Cerebellar cortex (tissue), 1 donor: ENCODE measurements at places on chromosomes 11 and 22.

DNA sequence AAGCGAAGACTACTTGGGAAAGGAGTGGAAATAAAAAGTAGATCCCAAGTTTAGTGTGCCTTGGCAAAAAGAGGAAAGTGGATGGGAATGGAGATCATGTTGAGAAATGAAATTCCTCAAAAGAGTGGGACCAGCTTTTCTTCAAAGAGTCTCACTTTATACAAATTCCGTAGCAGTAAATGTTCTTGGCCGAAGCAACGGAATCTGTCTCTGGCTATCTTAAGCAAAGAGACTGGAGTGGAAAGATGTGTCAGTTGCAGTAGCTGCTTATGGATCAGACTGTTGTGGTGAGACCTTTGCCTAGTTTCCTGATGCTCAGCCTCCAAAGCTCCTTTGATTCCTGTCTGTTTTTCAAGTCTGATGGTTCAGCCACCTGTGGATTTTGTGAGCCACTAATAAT lies 73.6 kb downstream of the CSTPP1 start:
- DNase-seq: no peak

DNA sequence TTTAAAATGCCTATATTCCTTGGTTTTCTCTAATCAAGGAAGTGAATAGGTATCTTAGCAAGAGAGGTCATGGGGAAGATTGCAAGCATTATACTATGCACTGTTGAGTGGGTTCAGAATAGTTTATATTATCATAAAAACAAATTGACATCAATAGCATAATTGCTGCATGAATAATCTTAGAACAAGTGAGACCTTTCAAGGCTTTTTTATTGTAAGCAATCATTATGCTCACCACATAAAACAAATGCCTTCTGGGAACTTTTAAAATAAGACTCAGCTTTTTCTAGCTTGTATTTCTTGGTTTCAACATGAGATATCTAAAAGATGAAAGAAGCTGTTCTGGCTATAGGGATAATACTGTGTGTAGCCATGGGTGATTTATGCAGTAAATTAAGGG lies 135.6 kb upstream of the ZC3H12C start:
- no peak for DNase-seq

GRCh38 chr11:29490938-29491337 lies 525.9 kb downstream of the KCNA4 start:
- no peak for DNase-seq

DNA sequence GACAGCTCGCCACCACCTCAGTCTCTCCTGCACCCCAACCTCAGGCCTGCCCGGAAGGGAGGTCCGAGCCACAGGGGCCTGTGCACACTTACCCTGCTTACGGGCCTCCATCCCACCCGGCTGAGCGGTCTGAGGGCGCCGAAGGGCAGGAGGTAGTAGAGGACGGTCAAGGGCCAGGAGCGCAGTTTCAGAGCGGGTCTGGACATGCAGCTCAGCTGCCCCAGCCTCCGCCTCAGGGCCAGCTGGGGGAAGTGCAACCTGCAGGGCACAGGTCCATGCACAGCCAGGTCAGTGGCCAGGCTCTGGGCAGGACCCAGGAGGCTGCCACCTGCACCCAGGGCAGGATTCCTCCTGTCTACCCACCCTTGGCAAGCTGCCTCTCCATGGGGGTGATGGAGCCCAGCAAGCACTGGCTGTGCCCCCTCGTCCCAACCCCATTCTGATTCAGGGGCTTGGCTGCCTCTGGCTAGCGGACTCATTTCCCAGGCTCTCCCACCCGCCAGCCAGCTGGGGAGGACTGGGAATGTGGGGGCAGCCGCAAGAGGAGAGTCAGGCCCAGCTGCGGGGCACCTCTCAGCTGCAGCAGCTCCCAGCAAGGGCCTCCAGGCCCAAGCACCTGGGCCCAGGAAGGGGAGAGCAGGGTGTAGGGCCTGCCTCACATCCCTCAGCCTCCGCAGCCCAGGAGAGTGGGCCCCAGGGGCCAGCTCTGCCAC lies 38.3 kb downstream of the PISD start:
- DNase-seq: no peak
